ENCODE measurements at places on chromosomes 6 and 20.

- no peak for DNase-seq
These were observed 1.5 kb downstream of the DLL1 start for GRCh38 chr6:170289180-170289931.

DNA sequence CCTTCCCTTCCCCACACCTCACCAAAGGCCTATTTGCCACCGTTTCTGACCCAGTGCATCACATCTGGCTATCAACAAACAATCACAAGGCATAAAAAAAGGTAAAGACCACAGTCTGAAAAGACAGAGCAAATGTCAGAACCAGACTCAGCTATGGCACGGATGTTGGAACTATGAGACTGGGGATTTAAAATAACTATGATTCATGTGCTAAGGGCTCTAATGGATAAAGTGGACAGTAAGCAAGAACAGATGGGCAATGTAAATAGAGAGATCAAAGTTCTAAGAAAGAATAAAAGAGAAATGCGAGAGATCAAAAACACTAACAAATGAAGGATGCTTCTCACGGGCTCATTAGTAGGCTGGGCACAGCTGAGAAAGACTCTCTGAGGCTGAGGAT lies 99.5 kb downstream of the LAMP5 start:
- DNase-seq, result no peak

DNA sequence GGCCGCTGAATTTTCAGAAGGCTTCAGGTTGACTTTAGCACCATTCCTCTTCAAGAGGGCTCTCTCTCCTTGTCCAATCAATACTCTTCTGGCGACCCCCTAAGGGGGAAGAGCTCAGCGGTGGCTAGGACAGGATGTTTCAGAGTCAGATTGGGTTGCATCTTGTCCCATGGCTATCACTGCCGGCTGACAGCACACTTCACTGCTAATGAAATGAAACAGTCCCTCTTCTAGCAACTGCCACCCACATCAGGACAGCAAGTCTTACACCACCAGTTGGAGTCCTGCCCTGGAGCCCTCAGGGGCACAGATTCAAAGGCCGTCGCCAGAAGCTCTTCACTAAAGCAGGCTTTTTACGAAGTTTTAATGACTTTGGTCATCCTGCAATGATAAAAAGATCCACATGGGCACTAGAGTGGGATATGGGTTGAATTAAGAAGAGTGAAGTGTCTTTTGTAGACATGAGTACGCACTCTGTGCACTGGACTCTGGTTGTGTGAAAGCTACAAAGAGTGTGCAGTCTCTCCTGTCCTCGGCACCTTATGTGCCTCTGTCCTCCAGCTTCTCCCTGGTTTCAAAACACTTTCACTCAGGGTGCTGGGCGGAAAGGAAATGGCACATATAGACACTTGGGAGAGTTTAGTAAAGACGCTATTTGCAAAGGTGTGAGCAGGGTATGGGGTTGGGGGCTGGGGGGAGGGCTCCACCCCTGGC lies 66.1 kb upstream of the SLC22A16 start:
- DNase-seq, result no peak

GRCh38 chr6:14118446-14118845 lies 874 bp downstream of the CD83 start:
- no peak for DNase-seq

- no peak for DNase-seq
These were observed 15.9 kb upstream of the CPNE1 start for GRCh38 chr20:35680452-35681183.

DNA sequence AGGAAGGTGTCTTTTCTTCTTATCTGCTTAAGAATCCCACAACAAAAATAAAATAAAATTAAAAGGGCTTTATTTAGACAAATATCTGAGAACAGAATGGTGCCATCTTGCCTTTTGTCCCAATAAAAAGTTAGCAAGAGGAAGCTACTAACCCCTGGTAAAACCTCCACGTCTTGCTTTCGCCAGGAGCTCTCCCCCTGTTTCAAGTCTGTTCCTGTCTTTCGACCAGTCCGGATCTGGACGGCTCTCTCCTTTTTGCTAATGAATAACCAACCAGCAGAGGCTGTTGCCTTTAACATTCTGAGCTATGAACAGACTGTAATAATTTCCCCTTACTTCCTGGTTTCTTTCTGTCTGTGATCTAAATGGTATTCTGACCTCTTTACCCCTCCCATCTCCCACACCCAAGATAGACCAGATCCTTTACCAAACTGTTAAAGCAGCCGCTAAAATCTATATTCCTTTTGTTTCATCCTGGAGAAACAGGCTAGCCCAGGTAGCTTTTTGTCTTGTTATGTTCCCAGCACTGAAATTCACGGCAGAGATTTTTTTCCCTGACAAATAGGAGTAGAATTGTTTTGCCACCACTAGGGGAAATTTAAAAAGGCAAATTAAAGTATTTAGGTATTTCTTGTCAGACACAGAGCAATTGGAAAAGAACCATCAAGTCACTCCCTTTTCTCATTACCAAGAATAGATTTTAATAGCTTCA lies at the start of gene FRK:
FRK (minus strand) TSS at position 320 of the 712 bp plus-strand sequence. CDS start 580 bp downstream, outside the sequence.
- DNase-seq, result no peak

DNA sequence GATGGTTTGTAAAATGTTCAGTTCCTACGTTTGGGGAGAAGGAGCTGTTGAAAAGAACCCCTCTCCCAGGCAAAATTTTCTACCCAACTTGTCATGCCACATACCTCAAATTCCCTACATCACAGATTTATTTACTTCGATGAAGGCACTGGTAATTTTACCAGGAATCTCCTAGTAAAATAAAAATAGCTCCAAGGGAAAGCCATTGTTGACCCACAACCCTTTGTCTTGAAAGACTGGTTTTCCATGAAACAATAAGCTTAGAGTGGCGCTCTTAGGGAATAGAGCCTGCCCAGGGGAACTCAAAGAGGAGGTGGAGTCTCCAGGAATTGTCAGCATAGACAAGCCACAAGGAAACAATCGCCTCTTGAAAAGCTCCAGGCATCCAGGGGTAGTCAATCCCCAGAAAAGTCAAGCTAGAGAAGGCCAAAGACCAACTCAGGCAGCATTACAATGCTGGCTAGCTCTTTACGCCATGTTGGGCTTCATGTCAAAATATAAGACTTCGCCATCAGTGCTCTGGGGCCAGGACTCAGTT lies 99.2 kb upstream of the RREB1 start:
- DNase-seq, result no peak

DNA sequence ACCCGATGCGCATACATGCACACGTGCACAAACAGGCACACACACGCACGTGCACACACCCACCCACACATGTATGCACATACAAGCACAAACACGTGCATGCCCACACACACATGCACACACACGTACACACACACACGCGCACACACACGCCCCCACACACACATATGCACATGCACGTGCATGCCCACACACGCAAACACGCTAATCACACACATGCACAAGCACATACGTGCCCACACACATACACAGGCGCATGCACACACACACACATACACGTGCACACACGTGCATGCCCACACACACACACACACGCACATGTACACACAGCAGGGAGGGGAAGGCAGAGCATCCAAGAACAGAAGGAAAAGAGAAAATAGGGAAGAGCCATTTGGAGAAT lies 26.8 kb upstream of the CHRNA4 start:
- DNase-seq, result no peak

DNA sequence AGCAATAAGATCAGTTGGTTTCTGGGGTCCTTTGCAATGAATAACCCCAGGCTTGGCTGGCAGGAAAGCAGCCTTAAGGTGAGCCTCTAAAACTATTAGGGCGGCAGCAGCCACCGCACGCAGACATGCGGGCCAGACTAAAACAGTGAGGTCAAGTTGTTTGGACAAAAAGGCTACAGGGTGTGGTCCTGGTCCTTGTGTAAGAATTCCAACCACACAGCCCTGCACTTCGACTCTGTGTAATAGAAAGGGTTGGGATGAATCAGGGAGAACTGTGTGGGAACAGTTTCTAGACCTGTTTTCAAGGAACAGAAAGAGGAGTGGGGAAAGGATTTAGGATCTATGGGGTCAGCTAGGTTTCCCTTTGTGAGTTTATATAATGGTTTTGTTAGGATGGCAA lies 237.6 kb downstream of the SMOC2 start:
- no peak for DNase-seq

GRCh38 chr6:68726337-68726736 lies 91.3 kb downstream of the ADGRB3 start:
- no peak for DNase-seq

- DNase-seq, result no peak
These were observed 8.8 kb upstream of the MOCS1 start for GRCh38 chr6:39942903-39943580.

- DNase-seq, result no peak
These were observed 81.1 kb downstream of the BMP5 start for GRCh38 chr6:55794136-55794812.

DNA sequence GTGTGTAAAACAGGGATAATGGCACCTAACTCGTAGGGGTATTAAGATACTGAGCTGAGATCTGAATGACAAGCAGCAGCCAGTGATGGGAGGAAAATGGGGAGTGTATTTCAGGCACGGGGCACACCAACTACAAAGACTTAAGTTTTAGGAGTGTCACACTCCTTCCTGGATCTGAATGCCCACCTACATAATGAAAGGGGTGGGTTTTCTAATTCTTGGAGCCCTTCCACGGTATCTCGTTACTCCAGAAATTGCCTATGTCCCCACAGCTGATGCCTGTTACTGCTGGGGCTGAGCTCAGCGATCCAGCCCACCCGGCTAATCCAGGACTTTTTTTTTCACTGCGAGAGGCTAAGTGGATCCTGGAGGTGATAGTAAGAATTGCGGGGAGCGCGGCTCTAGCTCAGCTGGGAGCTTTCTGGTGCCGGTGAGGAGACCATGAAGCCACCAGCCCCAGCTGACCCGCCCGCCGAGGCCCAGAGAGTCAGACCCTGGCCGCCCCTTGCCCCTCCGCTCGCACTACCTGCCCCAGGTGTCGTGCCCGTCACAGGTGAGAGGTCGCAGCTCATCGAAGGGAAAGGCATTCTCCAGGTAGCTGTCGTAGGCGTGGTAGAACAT lies 727 bp downstream of the EDEM2 start:
- DNase-seq, result no peak

Measured in stimulated activated CD8-positive, alpha-beta memory T cell treated with anti-CD3 and anti-CD28 coated beads, Interleukin-4, amount 100 ng/mL, for 4 hours (primary cell).